NCI-H526 (cell line): ENCODE measurements at places on chromosomes 2 and 18.

DNA sequence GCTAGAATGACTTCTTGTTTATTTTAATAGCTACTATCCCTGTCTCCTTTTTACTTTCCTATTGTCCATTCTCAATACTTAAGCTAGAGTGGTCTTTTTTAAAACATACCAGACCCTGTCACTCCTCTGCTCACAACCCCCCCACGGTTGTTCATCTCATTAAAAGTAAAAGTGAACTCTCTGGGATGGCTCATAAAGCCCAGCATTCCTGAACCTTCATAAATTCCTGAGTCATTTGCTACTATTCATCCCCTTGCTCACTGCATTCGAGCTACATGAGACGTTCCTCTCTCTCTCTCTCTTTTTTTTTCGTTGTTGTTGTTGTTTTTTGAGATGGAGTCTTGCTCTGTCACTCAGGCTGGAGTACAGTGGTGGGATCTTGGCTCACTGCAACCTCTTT is 148.7 kb upstream of the DSEL start:
- DNase-seq: no peak

GRCh38 chr2:224252631-224253030 is 149.3 kb downstream of the FAM124B start:
- no peak for DNase-seq

- no peak for DNase-seq
Observed at GRCh38 chr2:187107001-187107400, 258.0 kb upstream of the ZSWIM2 start.

- DNase-seq: no peak
Observed at GRCh38 chr2:63124850-63125249, 74.2 kb downstream of the OTX1 start.

DNA sequence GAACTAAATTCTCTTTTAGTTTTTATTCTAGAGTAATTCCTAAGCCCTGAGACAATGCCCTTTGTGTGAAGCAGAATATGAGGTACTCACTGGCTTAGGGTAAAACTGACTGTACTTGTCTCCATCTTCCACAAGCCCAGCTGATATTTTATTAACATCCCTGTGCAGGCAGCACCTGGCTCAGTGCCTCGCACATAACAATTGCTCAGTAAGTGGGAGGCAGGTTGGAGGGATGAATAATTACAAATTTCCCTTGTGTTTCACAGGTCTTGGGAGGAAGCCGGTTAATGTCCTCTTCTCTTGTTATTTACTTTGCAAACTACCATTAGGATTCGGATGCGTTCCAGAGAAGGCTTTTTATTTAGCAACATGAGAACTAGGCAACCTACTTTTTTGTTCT is 249.8 kb upstream of the FSHR start:
- no peak for DNase-seq

GRCh38 chr2:53429901-53430300 is 337.7 kb upstream of the CHAC2 start:
- DNase-seq: no peak
